ENCODE measurements at places on chromosomes 6 and 20.

GRCh38 chr6:24981386-24981760, 45.6 kb upstream of the RIPOR2 start:
- no peak for DNase-seq

GRCh38 chr20:14470977-14471661, 133.7 kb upstream of the FLRT3 start:
- DNase-seq, result no peak

GRCh38 chr20:8128291-8129060, 3.6 kb upstream of the PLCB1 start:
- DNase-seq, result no peak

DNA sequence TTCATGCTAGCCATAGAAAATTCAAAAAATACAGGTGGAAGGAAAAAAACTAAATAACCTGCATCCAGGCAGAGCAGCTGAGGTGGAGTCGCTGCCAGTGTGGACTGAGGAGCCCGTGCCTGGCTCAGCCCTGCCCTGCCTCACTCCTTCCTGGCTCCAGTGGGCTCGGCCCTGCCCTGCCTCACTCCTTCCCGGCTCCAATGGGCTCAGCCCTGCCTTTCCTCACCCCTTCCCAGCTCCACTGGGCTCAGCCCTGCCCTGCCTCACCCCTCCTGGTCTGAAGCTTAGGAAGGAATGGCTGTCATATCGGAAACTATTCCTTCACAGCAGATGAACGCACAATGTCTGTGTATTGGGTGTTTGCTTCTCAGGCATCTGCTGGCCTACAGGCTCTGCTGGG, 142.1 kb downstream of the SMOC2 start:
- DNase-seq, result no peak

DNA sequence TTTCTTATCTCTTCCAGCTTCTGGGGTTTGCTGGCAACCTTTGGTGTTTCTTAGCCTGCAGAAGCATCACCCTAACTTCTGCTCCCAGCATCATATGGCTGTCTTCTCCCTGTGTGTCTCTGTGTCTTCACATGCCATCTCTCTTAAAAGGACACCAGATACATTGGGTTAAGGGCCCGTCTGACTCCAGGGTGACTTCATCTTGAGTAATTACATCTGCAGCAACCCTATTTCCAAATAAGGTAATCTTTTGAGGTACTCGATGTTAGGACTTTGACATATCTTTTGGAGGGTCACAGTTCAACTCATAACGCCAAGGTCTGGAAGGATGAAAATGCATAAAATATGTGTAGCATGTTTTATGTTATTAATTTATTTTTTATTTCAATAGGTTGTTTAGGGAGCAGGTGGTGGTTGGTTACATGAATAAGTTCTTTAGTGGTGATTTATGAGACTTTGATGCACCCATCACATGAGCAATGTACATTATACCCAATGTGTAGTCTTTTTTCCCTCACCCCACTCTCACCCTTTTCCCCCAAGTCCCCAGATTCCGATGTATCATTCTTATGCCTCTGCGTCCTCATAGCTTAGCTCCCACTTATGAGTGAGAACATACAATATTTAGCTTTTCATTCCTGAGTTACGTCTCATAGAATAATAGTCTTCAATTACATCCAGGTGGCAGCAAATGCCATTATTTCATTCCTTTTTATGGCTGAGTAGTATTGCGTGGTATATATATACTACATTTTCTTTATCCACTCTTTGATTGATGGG, 131.1 kb downstream of the TBXT start:
- no peak for DNase-seq

- no peak for DNase-seq
These were observed 11.8 kb downstream of the TMEM14B start for GRCh38 chr6:10759312-10759839.

- peak; percentile 44 for DNase-seq
These were observed 25.6 kb upstream of the PHACTR3 start for GRCh38 chr20:59578436-59579403.

DNA sequence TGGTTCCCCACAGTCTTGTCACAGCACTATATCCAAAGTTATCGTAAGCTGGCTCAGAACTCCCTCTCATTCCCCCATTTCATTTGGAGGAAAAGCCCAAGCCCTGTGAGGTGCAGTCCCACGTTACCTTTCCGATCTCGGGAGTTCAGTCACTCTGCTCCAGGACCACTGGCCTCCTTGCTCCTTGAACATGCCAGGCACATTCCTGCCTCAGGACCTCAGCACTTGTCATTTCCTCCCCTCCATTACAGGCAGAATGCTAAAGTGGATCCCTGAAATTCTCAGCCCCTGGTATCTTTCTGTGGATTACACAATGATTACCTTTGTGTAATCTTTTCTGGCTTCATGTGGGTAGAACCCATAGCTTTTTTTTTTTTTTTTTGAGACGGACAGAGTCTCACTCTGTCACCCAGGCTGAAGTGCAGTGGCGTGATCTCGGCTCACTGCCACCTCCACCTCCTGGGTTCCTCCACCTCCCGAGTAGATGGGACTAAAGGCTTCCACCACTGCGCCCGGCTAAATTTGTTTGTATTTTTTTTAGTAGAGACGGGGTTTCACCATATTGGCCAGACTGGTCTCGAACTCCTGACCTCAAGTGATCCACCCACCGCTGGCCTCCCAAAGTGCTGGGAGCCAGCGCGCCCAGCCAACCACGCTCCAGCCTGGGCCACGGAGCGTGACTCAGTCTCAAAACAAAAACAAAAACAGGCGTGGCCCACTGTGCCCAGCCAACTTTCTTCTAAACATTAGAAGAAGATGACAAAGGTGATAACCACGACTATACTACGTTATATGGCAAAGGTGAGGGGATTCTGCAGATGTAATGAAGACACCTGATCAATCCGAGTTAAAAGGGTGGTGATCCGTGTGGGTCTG, 4.0 kb upstream of the OXT start:
- DNase-seq, result no peak
